ENCODE measurements at places on chromosomes 4 and X.

DNA sequence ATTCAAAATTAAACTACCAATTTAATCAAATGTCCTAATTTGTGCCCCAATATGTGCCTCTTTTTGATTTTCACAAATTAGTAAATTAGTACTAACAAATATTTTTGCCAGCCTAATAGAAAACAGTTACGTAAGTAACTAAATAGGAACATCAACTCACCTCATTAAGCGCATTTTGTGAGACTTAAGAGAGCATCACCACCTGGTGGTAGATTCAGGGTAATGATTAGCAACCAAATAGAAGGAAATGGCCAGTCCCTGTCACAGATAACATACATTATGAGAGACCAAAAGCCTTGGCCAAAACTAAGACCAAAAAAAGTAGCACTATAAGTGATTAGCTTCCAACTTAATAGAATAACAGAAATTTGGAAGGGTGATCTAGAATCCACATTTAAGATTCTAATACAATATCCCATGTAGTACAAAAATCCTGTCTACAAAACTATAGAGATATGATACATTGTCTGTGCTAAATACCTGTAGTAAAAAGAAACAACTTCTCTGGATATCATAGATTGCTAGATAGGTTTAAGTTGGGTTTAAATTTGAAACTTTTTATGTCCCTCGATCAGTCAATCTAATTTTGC lies 46.7 kb downstream of the C4orf46 start:
- peak; percentile 73 for DNase-seq

- peak; percentile 93 for DNase-seq
Measured at GRCh38 chrX:45758319-45758718, 557.6 kb upstream of the DIPK2B start.

DNA sequence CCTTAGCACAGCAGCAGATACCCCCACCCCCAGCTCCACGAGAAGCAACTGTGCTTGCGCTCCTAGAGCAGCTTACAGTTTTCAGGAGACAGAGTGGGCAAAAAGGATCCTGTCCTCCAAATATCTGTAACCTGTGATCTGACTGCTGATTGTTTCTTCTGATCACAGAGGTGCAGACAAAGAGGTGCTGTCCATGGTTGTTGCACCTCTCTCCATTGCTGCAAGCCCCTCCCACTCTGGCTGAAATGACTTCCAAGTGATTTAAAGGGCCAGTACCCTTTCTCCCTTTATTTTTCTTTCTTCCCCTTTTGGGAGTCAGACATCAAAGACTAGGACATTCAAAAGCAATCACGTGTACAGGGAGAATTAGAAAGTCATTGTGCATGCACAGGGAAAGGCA lies 205.3 kb upstream of the GEMIN8 start:
- no peak for DNase-seq

DNA sequence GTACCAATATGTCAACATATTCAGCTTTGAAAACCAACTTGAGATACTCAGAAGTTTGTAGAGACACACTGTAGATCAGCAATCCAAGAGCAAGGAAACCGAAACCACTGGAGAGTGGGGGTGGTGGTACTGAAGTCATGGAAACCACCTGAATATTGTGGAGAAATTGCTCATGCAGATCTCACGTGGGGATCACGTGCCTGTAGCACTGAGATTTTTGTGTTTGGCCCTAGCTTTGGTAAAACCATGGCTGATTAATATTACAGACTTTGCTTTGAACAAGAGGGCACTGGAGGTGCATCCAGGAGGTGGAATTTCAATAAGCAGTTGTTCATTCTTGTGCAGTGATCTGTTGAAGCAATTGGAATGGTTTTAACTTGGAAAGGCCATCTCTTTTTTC lies 47.2 kb downstream of the GBA3 start:
- DNase-seq, result no peak

GRCh38 chr4:140084385-140084784 lies 69.6 kb downstream of the MAML3 start:
- DNase-seq, result no peak

GRCh38 chr4:108867476-108867875 lies 104.6 kb upstream of the ETNPPL start:
- no peak for DNase-seq

GRCh38 chr4:128863312-128864075 lies 54.0 kb downstream of the JADE1 start:
- DNase-seq, result peak; percentile 80
